ENCODE measurements at places on chromosomes 6 and 20.

GRCh38 chr6:3321042-3321441 is 62.3 kb downstream of the PSMG4 start:
- no peak for DNase-seq

- DNase-seq = no peak
These were observed 7.2 kb downstream of the HEBP2 start for GRCh38 chr6:138410972-138411880.

DNA sequence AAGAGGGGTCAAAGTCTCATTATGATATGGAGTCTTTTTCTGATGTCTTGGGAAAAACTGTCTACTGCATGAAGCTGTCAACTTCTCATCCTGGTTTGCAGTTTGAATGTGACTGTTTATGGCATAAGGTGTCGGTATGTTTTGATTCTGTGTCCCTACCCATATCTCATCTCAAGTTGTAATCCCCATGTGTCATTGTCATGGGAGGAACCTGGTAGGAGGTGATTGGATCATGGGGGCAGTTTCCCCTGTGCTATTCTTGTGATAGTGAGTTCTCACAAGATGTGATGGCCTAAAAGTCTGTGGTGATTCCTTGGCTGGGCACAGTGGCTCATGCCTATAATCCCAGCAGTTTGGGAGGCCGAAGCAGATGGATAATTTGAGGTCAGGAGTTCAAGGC is 47.6 kb downstream of the MRAP2 start:
- DNase-seq = no peak

DNA sequence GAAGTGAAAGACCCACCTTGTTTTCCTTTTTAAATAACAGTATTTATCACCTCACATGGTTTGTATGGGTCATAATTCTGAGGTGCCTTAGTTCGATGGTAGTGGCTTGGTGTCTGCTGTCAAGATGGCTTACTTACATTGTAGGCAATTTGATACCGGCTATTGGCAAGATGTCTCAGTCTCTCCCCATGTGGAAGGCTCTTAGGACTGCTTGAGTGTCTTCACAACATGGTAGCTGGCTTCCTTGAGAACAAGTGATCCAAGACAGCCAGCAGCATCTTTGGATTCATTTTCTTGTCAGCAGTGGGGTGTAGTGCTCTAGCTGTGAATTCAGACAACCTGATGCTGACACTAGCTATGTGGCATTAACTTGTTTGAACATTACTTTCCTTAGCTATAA is 70.1 kb downstream of the CBFA2T2 start:
- DNase-seq = no peak

GRCh38 chr6:169589293-169589692 is 112.5 kb downstream of the WDR27 start:
- DNase-seq = peak; percentile 35

GRCh38 chr6:161410736-161411135 is 136.9 kb upstream of the AGPAT4 start:
- no peak for DNase-seq

DNA sequence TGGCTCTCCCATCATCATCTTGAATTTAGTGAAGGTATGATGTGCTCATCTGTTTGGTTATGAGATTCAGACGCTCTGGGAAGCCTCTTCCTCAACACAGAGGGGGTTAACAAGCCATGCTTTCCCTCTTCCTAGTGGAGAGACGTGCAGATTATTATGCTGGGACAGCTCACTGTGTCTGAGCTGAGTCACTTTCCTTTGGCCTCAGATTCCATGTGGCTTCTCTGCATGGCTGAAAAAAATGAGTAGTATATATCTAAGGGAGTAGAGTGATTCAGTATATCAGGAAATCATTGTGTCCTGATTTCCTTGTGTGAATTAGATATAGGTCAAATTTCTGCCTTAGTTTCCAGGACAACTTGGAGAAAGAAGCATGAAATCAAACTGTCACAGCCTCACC is 52.6 kb downstream of the FIG4 start:
- no peak for DNase-seq

All from CD4-positive, alpha-beta T cell treated with Interleukin-6 at 100 ng/mL for 8 hours (primary cell).